Stromal cell of bone marrow (primary cell): ENCODE measurements at places on chromosomes 6 and 20.

- no peak for DNase-seq
These were observed 167.9 kb upstream of the SYNCRIP start for GRCh38 chr6:85810558-85810957.

- DNase-seq = no peak
These were observed 3.2 kb downstream of the ACTR5 start for GRCh38 chr20:38751360-38751976.

DNA sequence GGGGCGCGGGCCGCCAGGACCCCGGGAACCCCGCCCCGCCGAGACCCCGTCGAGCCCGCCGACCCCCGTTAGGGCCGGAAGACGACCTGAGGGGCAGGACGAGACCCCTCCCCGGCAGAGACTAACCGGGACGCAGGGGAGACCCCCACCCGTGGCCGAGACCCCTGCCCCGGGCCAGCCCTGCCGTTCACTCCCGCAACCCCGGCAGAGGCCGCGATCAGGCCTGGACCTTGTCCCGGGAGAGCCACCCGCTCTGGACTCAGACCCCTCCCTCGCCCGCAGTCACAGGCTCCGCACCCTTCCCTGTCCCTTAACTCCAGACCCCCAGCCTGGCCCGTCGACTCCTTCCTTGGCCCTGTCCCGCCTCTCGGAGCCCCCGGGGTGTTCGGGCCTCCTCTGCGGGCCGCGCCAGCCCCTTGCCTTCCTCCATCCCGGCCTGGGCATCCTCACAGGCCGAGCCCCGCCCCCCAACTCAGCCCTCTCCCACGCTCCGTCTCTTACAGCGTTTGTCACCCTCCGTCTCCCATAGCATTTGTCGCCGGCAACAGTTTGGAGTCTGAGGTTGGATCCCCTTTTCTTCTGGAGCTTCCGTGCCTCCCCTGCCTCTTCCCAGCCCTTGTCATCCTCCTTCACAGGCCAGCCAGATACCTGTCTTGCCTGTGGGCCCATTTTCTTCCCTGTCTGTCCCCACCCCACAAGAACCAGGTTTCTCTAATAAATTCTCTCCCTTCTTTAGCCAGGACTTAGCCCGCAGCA lies 569 bp downstream of the TCEA2 start:
- DNase-seq = no peak

- DNase-seq = no peak
These were observed 1.6 kb downstream of the SAMD10 start for GRCh38 chr20:63977739-63978276.

DNA sequence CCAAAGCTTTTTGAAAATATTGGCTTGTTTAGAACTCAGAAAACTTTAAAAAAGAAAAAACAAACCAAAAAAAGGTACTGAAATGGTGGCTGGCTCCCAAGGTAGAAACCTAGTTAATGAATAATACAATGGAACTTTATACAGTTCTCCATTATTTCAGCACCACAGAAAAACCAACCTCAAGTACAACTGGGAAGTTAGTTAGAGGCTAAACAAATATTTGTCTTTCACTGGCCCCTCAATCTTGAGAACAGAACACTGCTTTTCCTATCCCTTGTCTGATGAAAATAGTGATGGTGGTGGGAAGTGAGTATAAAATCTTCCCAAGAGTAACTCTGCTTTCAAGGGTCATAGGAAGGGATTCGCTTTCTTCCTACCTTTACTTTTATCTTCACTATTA lies 126.5 kb downstream of the REV3L start:
- no peak for DNase-seq

DNA sequence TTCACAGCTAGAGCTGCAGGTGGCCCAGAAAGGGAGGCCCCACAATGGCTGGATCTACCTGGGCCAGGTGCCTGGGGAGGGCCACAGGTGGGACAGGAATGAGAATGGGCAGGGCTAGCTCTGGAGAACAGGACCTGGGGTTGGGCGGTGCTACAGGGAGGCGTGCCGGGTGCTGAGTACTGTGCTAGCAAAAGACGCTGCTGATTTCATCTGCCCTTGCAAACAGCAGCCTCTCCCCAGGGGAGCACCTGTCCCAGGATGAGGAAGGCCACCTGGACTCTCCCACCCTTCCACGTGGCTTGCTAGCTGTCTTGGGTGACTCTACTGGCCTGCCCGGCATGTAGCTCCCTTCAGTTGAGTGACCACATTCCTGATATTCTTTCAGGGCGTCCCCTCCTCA lies 6.6 kb upstream of the YTHDF1 start:
- DNase-seq = no peak

GRCh38 chr6:15423286-15423993 lies 177.6 kb downstream of the JARID2 start:
- no peak for DNase-seq

DNA sequence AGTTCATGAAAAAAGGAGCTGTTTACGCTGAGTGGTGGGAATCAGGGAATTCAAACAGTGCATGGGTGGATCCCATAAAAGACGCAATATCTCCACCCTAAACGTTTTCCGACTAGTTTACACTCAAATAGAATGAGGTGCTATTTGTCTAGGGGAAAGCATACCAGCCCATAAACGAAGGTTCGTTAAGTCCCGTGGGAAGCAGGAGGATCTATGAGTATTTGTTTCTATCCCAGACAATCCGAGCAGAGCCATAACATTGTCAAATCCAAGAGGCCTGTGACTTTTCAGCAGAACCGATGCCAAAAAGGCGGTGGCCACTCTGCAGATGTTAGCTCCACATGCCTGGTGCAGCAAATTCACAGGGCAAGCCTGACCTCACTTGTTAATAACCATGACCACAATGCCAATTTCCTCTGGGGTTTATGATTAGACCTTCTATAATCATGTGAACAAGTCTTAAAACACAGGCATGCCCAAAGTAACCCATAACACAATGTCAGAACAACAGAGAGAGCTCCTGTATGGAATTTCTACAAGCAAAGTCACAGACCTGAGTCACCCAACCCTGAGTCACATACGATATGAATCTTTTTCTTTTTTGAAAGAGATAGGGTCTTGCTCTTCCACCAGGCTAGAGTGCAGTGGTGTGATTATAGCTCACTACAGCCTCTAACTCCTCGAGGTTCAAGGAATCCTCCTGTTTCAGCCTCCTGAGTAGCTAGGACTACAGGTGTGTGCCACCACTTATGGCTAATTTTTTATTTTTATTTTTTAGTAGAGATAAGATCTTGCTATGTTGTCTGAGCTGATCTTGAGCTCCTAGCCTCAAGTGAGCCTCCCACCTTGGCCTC lies 123.3 kb downstream of the KIF13A start:
- DNase-seq = no peak

GRCh38 chr6:51301962-51302361 lies 483.3 kb downstream of the TFAP2B start:
- DNase-seq = no peak

GRCh38 chr6:43020847-43021246 lies 576 bp upstream of the RRP36 start:
- no peak for DNase-seq

DNA sequence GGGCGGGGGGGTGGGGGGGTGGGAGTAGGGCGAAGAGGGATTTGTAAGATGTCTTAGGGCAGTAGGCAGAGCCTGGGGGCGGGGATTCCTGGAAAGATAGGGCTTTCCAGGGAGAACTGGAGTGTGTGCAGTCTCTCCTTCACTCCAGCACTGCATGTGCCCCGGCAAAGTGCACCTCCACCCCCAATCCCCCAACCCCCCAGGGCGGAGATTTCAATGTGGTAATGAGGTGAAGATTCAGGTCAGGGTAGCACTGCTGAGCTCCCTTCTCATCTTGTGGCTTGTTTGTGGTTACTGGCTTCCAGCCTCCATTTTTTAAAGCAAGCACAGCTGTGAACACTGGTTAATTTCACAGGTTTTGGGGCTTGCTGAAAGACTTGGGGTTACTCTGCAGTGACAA lies 5.9 kb downstream of the TMEM239 start:
- no peak for DNase-seq
